Body of pancreas (tissue), 4 donors: ENCODE measurements at places on chromosomes 2 and 18.

- H3K4me1 ChIP-seq, result peaks cover 22% of the 10 kb centered on the region
- no peak for DNase-seq
- H3K27me3 ChIP-seq, result no peaks in the 10 kb centered on the region
These were observed 5.2 kb upstream of the GPD2 start for GRCh38 chr2:156430980-156431358.

GRCh38 chr2:48221846-48222516, 308.0 kb upstream of the STON1 start:
- DNase-seq, result no peak
- H3K36me3 ChIP-seq, result no peaks in the 10 kb centered on the region
- no peaks in the 10 kb centered on the region for H3K27me3 ChIP-seq
- no peaks in the 10 kb centered on the region for H3K4me1 ChIP-seq

DNA sequence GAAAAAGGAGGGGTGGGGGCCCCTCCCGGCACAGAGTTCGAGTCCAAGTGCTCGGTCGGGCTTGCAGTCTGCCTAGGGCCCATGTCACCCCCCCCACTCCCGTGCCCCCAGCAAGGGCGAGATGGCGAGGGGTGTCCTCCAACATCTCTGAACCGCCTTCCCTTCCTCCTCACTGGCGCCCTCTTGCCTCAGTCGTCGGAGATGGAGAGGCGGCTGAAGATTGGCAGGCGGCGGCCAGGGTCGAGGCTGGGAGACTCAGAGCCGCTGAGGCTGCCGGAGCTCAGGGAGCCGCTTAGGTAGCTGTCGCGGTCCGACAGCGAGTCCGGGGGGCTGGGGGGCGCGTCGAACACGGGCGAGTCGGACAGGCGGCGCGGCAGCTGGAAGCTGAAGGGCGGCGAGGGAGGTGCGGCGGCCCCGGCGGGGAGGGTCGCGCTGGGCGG, 2.3 kb downstream of the ZFP36L2 start:
- peak; percentile 72 for DNase-seq
- no peaks in the 10 kb centered on the region for H3K36me3 ChIP-seq
- H3K4me1 ChIP-seq, result peaks cover 57% of the 10 kb centered on the region
- H3K4me3 ChIP-seq, result peak overlapping the region; percentile 69
- no peaks in the 10 kb centered on the region for H3K27me3 ChIP-seq

- H3K27me3 ChIP-seq, result no peaks in the 10 kb centered on the region
- H3K27ac ChIP-seq, result no peak overlapping the region
- no peak for DNase-seq
- H3K4me1 ChIP-seq, result no peaks in the 10 kb centered on the region
These were observed 304.0 kb upstream of the TMEFF2 start for GRCh38 chr2:192498747-192499146.

- DNase-seq, result no peak
- no peaks in the 10 kb centered on the region for H3K4me1 ChIP-seq
- H3K27me3 ChIP-seq, result no peaks in the 10 kb centered on the region
- H3K4me3 ChIP-seq, result no peak overlapping the region
These were observed 66.7 kb downstream of the ETAA1 start for GRCh38 chr2:67463810-67464209.

DNA sequence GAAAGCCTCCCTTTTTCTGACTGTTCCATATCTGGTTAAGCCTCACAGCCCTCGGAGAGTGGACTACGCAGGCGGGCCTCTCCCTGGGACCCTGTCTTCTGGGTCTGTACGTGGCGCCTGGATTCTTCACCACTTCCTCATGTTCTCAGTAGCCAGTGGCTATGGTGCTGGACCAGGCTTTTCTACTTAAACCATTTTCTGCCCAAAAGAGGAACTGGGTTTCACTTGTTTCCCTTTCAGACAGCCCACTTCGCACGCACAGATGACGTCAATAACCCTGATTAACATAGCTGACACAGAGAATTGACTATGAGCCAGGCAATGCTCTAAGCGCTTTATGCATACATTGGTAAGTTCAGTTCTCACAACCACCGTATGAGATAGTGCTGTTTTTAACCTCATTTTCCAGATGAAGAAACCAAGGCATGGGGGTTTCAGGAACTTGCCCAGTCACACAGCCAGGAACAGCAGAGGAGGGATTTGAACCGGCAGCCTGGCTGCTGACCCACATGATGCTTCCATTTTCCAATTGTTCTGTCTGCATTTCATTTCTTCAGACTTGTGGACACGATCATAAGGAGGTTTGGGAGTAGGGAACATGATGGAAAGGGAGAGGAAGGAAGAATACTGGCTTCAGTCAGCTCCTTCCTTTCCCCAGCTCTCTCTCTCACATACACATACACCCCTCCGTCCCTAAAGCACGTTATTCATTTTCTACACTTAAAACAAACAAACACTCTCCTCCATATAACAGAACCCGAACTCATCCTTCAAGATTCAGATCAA, 41.7 kb downstream of the MYOM1 start:
- peak; percentile 83 for DNase-seq
- no peaks in the 10 kb centered on the region for H3K36me3 ChIP-seq
- no peaks in the 10 kb centered on the region for H3K27me3 ChIP-seq
- H3K27ac ChIP-seq, result no peak overlapping the region
- H3K4me3 ChIP-seq, result no peak overlapping the region
- peaks cover 12% of the 10 kb centered on the region for H3K4me1 ChIP-seq

DNA sequence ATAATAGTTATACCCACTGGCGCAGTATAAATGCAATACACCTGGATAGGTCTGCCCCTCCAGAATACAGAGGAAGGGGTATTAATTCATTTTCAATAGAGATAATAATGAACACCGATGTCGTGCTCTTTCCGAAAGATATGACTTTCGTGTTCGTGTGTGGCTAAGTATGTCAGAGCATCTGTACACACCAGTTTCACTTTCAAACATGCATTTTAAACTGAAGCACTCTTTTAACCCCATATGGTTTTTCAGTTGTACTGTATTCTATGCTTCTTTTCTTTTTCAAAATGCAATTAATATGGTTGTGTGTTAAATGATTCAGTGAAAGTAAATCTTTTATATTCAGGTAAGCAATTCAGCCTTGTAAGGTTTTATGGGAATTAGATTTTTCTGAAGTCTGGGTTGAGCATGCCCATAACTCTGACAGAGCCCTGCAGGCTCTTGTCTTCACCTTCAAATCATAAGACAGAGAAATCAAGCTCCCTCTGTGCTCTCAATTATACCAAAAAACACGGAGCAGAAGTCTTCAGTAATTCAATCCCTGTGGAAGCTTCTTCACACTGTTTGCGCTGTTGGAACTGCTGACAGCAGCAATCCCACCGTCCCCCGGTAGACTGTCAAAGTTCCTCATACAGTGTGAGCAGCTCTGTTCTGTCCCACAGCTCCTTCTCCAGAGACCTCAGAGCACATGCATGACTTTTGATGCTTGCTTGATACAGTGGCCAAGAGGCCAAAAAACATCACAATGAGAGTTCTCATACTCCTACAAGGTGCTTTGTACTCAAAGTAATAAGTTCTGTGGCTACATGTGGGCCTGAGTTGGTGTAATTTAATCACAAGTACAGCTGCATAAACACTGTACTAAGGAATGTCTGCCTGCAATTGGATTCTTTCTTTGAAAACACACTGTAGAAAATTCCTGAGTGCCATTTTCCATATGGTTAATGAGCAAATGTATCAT, 186.8 kb downstream of the ZNF521 start:
- H3K36me3 ChIP-seq, result no peaks in the 10 kb centered on the region
- DNase-seq, result no peak
- no peak overlapping the region for H3K27ac ChIP-seq
- H3K27me3 ChIP-seq, result no peaks in the 10 kb centered on the region
- no peak overlapping the region for H3K4me3 ChIP-seq
